Hypothalamus (tissue), 51 donors: ENCODE measurements at places on chromosomes 1 and 21.

- DNase-seq: no peak
These were observed 10.4 kb downstream of the JUN start for GRCh38 chr1:58773406-58773840.

GRCh38 chr1:77548285-77548684 lies 134.2 kb downstream of the ZZZ3 start:
- no peak for DNase-seq

DNA sequence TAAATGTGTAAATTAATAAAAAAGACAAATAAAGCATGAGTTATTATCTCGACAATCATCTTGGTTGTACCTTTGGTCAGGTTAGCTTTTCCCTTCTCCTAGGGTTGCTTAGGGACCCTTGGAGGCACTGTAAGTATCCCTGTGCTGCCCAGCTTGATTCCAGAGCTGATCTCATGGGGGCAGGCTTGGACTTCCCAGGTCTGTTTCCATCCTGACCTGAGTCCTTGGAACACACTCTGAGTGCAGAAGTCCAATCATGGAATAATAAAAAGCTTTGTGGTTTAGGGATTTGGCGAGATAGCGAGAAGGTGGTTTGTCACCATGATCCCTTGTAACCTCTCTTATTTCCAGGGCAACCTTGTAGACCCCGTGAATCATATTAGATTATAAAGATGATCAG lies 18.7 kb upstream of the PAPPA2 start:
- DNase-seq: no peak

DNA sequence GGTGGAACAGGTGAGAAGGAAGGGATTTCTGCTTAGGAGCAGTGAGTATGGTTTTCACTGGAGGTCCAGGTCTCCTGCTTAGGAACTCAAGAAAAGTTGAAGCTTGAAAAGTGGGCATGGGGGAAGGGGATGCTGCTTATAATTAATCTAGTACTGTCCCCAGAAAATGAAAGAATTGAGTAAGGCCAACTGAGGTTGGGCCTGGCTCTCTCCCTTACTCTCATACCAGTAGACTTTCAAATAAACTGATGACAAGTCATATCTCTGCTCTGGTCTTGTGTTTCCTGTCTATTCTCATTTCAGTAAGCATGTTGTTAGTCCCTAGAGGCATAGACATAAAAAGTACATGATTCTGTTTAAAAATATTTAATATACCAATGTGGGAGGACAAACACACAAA lies 26.4 kb downstream of the CD48 start:
- DNase-seq: no peak
